ENCODE measurements at places on chromosomes 11 and 22.

DNA sequence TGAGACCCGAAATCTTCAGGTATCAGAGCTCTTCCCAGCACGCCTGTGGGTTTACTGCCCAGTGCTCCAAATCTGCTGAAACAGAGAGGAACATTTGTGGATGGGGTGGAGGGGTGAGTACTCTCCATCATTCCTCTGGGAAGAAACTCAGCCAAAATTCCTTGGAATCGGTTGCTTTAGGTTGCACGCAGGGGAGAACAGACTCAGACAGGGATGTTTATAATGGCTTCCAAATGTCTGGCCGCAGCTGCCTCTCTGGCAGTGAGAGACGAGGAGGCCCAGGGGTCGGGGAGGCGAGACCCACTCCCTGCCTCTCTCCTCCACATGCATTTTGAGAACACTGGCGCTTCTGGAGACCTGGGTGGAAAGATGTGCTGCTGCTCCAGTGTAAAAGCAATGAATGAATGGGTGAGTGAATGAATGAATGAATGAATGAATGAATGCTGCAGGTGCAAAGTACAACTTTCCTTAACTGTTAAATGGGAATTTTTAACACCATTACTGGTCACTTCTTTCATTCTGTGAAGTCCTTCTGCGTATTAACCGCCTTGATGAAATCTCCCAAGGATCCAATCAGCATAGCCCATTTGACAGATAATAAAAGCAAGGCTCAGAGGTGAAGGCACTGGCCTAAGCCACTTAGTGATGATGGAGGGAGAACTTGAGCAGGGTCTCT lies 437.4 kb downstream of the MIAT start:
- H3K27me3 ChIP-seq: no peaks in the 10 kb centered on the region
- H3K27ac ChIP-seq: no peak overlapping the region
- DNase-seq: peak; percentile 72
- no peak overlapping the region for H3K4me3 ChIP-seq
- H3K36me3 ChIP-seq: no peaks in the 10 kb centered on the region

DNA sequence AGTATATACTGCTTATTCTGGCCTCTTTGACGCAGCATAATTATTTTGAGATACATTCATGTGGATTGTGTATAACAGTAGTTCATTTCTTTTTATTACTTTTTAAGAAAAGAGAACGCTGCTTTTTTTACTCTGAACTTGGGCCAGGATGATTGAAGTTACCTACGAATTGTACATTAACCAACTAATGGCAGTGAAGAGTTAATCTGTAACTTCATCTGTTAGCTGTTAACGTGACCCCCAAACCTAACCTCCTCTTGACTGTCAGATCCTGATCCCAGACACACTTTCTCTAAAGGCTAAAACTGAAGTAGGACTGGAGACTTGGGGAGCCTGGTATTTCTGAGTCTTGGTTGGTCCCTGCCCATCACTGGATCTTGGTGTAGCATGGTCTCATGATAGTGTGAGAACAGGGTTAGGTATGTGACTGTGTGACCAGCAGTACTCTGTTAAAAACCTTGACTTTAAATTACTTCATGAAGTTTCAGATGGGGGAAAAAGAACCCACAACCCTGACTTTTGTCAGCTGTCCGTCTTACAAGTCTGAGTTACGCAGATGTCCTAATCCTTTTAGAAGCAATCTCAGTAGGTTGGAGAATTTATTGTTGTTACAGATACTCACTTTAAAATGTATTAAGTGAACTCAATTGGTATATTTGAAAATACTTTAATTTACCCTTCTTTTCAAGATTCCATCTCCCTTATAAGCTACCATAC lies 39.4 kb downstream of the C22orf31 start:
- no peak for DNase-seq
- H3K36me3 ChIP-seq: no peaks in the 10 kb centered on the region
- H3K27ac ChIP-seq: no peak overlapping the region
- no peaks in the 10 kb centered on the region for H3K4me1 ChIP-seq

DNA sequence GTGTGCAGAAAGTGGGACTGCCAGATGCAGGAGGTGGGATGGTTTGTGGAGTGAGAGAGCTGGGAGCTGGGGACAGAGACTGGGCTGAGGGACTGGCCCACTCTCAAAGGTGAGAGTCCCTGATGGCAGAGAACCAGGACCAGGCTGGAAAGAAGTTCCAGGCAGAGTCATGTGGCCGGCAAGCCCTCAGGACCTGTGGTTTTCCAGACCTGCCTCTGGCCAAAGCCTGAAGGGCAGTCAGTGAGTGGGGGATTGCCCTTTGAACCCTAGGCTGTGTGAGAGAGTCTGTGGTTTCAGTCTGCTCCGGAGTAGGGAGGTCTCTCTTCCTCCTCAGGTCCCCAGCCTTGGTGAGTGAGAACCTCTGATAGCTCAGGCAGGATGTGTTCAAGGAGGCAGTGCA lies 17.0 kb downstream of the KCNC1 start:
- no peak overlapping the region for H3K4me3 ChIP-seq
- no peaks in the 10 kb centered on the region for H3K36me3 ChIP-seq
- no peaks in the 10 kb centered on the region for H3K4me1 ChIP-seq
- DNase-seq: no peak
- no peak overlapping the region for H3K27ac ChIP-seq

DNA sequence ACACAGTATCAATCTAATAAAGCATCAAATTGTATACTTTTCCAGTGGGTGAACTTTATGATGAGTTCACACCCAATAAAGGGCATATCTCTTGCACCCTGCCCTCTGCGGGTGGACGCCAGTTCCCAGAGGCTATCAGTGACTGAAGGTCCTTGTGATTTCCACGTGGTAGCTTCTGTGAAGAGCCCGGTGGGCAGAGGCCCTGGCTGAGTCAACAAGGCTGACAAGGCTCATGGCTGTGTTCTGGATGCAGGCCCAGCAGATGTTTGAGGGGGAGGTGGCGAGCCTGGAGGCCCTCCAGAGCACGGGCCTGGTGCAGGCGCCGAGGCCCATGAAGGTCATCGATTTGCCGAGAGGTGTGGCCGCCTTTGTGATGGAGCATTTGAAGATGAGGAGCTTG lies 71.4 kb downstream of the PIWIL3 start:
- no peak overlapping the region for H3K4me3 ChIP-seq
- H3K27me3 ChIP-seq: no peaks in the 10 kb centered on the region
- no peak for DNase-seq
- no peak overlapping the region for H3K27ac ChIP-seq
- no peaks in the 10 kb centered on the region for H3K4me1 ChIP-seq

DNA sequence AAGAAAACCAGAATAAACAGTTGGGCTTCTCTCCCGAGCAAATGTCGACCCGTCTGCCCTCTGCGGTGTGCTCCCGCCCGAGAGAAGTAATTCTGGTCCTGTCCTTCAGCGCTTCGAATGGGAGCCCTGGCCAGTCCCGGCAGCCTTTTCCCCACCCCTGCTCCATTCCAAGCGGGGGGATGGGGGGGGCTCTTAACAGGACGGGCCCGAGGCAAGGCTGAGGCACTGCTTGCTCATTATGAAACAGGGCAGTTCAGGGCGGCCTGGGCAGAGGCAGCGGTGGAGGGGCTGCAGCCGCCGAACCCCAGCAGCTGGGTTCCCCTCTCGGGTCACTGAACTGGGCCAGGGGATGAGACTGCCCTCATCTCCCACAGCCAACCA lies 9.1 kb downstream of the BACE1-AS start:
- H3K4me1 ChIP-seq: peaks cover 8% of the 10 kb centered on the region
- DNase-seq: peak; percentile 69
- H3K27me3 ChIP-seq: no peaks in the 10 kb centered on the region
- H3K36me3 ChIP-seq: no peaks in the 10 kb centered on the region

DNA sequence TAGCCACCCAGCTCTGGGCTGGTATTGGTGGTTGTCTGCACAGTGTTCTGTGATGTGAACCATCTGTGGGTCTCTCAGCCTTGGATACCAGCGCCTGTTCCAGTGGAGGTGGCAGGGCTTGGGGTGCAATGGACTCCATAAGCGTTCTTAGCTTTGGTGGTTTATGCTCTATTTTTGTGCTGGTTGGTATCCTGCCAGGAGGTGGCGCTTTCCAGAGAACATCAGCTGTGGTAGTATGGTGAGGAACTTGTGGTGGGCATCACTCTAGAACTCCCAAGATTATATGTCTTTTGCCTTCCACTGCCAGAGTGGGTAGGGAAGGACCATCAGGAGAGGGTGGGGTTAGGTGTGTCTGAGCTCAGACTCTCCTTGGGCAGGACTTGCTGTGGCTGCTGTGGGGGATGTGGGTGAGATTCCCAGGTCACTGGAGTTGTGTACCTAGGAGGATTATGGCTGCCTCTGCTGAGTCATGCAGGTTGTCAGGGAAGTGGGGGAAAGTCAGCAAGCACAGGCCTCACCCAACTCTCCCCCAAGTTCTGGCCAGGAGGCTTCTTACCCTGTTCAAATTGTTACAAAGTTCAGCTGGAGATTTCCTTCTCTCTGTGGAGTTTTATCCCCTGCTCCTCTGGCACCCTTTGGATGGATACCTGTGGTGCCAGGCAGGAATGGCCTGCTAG lies 47.2 kb downstream of the MRGPRX2 start:
- no peak overlapping the region for H3K27ac ChIP-seq
- H3K4me1 ChIP-seq: no peaks in the 10 kb centered on the region
- no peak for DNase-seq
- no peaks in the 10 kb centered on the region for H3K36me3 ChIP-seq
- no peak overlapping the region for H3K4me3 ChIP-seq

- no peaks in the 10 kb centered on the region for H3K27me3 ChIP-seq
- no peak for DNase-seq
Measured at GRCh38 chr11:13045734-13046133, 36.6 kb downstream of the RASSF10 start.

- no peaks in the 10 kb centered on the region for H3K4me1 ChIP-seq
- DNase-seq: no peak
- H3K4me3 ChIP-seq: no peak overlapping the region
- H3K27me3 ChIP-seq: no peaks in the 10 kb centered on the region
Measured at GRCh38 chr11:107830915-107831540, 27.6 kb downstream of the SLC35F2 start.

GRCh38 chr11:86918973-86919372 lies 36.2 kb downstream of the FZD4 start:
- DNase-seq: no peak
- no peaks in the 10 kb centered on the region for H3K36me3 ChIP-seq
- no peak overlapping the region for H3K4me3 ChIP-seq
- no peaks in the 10 kb centered on the region for H3K27me3 ChIP-seq

GRCh38 chr11:4465407-4465806 lies 16.3 kb downstream of the OR52K2 start:
- H3K36me3 ChIP-seq: no peaks in the 10 kb centered on the region
- no peak overlapping the region for H3K27ac ChIP-seq
- peaks cover under 1% of the 10 kb centered on the region for H3K4me1 ChIP-seq
- no peaks in the 10 kb centered on the region for H3K27me3 ChIP-seq
- no peak for DNase-seq
- no peak overlapping the region for H3K4me3 ChIP-seq

DNA sequence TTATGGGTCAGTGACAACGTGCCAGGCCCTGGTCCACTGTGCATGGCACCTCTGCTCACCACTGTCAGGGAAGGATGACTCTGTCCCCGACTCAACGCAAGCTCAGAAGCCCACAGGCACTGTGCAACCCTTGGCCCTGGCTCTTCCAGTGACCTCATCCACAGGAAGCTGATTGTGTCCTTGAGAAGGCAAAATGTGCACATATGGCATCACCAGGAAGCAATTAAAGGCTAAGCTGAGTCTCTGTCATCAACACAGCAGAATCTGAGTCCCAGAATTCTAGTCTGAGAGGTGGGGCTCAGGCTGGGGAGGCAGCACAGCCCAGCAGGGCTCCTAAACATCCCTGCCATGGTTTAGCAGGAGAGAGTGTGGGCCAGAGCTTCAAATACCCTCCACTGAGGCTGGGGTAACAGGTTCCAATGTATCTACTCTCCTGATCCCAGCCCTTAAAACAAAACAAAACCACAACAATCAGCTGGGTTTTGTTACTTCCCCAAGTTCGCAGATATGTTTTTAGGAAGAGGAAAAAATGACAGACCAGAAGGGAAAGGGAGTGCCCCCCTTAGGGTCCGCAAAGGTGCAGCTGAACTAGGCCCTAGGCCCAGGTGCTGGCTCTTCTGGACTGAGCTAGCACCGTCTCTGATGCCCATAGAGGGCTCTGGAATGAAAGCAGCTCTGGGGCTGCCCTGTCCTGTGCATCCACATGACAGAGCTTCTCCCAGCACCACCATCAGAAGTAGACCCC lies 33.5 kb upstream of the GNAZ start:
- H3K27me3 ChIP-seq: peaks cover 5% of the 10 kb centered on the region
- H3K4me3 ChIP-seq: no peak overlapping the region
- H3K4me1 ChIP-seq: no peaks in the 10 kb centered on the region

DNA sequence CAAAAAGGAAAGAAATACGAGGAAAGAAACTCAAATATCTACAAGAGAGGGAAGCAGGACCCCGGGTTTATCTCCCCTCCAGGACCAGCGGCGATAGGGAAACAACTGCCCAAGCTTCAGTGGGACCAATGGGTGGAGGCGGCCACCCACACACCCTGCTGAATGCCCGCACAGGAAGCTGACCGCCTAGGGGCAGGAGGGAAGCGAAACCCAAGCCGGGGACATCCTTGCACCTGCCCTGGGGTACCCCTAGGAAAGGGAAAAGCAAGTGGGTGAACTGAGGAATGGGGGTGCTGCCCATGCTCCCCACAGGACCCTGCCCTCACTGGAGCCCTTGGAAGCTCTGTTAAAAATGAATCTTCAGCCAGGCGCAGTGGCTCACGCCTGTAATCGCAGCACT lies 27.6 kb upstream of the HMOX1 start:
- H3K27me3 ChIP-seq: no peaks in the 10 kb centered on the region
- peaks cover 48% of the 10 kb centered on the region for H3K4me1 ChIP-seq
- H3K36me3 ChIP-seq: no peaks in the 10 kb centered on the region
- H3K27ac ChIP-seq: peak overlapping the region; percentile 86
- no peak for DNase-seq

DNA sequence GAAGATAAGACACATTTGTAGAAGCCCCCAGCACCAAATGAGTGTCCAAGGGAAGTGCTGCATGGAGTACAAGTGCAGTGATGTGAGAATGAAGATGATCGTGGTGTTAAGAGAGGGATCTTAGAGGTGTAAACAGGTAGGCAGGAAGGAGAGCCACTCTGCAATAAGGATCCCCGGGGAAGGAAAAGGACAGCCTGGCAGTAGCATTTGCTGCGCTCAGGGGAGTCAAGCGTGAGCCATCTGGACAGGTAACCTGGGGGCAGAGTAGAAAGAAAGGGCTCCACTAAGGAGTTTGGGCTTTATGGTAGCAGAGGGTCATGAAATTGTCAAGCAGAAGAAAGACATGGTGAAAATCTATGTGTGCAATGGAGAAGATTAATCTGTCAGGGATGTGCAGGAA lies 587.2 kb downstream of the BUD13 start:
- peaks cover 12% of the 10 kb centered on the region for H3K4me1 ChIP-seq
- no peaks in the 10 kb centered on the region for H3K27me3 ChIP-seq
- no peaks in the 10 kb centered on the region for H3K36me3 ChIP-seq

DNA sequence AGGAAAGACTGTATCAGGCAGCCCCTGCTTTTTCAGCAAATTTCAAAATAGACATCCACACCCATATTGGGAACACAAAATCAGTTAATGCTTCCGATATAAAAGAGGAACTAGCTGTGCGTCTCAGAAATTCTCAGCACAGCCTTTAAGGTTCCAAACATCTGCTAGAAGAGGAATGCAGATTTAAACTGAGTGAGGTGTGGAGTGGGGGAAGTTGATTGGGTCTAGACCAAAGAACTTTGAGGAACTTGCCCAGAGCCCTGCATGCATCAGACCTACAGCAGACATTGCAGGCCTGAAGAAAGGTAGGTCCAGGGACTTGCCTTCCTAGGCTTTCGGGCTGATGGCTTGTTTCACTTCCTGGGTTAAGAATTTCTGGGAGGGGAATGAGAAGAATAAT lies at the start of gene MS4A4A:
Gene MS4A4A, plus strand, starts transcription at position 255 of the 400 bp plus-strand sequence. Its CDS starts 10 bp downstream, at position 265.
- H3K36me3 ChIP-seq: no peaks in the 10 kb centered on the region
- no peaks in the 10 kb centered on the region for H3K27me3 ChIP-seq
- peak within 1 kb of the TSS; percentile 14 for H3K27ac ChIP-seq
- no peak within 1 kb of the TSS for H3K4me3 ChIP-seq
- H3K4me1 ChIP-seq: no peaks in the 10 kb centered on the region
- no peak for DNase-seq
